ENCODE measurements at places on chromosomes 6 and 20. TPM values are rescaled to one million over a fixed set of nuclear protein-coding genes. Genes with fewer than 3 reads are reported as not detected.

Gene ULBP1
- 0.88 TPM for total RNA-seq

Gene KCNK16
- total RNA-seq: not detected

Gene PNPLA1
- total RNA-seq: not detected

Gene BLOC1S5
- 15.3 TPM for total RNA-seq

Gene COX4I2
- total RNA-seq: not detected

Gene POPDC3
- 32.6 TPM for total RNA-seq

Gene TSBP1
- total RNA-seq: not detected

Gene VGLL2
- not detected for total RNA-seq

Gene PDE10A
- 3.3 TPM for total RNA-seq
